ENCODE measurements at places on chromosomes 16 and 17.

DNA sequence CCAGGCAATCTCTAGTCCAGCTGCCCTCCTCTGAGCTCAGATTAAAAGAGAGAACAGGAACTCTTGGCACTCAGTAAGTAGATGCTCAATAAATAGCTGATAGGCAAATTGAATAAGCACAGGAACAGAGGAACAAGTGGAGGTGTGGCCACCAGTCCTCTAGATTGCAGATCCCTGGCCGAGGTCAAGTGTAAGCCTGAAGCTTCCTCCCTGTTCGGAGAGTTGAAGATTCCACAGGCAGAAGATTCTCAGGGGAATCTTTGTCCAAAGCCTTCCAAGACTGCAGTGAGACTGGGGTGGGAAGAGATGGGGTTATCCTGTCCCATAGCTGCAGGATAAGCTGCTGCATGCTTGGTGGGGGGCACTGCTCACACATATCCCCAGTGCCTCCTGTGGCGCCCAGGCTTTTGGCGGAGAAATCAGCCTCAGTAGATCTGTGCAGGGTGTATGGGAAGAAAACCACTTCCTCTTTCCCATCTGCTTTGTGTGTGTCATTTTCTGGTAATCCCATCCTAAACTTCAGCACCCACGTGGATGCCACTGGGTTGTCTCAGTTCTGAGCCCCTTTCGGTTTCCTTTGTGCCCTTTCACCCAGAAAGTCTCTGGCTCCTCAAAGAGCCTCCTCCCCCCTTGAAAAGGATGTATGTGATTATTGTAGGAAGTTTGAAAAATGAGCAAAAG, 12.1 kb downstream of the CD300A start:
- DNase-seq = no peak

DNA sequence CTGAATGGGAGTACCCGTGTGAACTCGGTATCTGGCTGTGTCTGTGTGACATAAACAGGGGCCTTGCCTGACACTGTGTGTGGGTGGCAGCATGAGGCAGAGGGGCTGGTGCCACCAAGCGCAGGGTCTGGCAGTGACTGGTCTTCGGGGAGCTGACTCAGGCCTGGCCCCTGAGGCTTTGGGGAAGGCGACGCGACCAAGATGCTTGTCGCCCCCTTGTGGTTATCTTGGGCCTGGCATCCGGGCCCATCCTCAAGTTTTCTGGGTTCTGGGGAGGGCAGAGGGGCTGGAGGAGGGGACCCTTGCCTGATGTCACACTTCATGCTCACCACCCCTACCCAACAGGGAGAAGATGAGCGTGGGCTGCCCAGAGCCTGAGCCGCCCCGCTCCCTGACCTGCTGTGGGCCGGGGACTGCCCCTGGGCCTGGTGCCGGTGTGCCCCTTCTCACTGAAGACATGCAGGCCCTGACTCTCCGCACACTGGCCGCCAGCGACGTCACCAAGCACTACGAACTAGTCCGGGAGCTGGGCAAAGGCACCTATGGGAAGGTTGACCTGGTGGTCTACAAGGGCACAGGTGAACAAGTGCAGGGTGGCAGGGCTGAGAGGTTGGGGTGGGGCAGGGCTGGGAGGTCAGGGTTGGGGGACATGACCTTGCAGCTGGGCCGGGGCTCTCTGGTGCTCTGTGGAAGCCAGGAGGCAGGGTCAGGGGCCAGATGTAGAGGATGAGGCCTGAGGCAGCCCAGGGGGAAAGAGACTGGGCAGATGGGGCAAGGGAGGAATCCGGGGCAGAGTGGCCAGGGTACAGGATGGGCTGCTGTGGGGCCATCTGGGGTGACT, 24.9 kb downstream of the SBK1 start:
- peak; percentile 50 for DNase-seq

- DNase-seq = no peak
Observed at GRCh38 chr17:29138971-29139691, 41.1 kb downstream of the MYO18A start.

DNA sequence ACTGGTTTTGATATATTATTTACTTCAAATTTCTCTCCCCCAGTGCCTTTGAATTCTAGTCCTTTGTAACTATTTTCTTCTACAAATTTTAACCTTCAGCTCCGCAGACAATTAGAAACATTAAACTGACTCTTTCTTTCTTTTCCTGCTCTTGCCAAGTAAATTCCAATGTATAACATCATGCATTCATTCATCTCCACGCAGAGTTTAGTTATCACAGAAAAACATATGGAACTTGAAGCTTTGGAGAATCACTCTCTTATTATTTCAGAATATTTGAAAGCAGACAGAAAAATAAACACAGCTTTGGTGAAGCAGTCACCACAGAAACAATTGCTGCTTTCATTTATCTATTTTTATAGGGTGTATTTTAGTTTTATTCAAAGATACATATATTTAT, 778.7 kb upstream of the CDH8 start:
- DNase-seq = peak; percentile 65

GRCh38 chr17:78595135-78595810, 18.1 kb upstream of the DNAH17 start:
- no peak for DNase-seq

DNA sequence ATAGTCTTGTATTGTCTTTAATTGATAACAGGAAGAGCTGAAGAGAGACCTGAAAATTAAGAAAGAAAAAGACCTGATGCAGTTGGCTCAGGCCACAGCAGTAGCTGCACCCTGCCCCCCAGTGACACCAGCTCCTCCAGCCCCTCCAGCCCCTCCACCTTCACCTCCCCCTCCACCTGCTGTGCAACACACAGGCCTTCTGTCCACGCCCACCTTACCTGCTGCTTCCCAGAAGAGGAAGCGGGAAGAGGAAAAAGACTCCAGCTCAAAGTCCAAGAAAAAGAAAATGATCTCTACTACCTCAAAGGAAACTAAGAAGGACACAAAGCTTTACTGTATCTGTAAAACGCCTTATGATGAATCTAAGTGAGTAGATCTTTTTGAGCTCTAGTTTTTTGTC, 36.8 kb downstream of the C17orf58 start:
- no peak for DNase-seq

All from fibroblast of skin of back (primary cell).